ENCODE measurements at places on chromosomes 3 and 15.

DNA sequence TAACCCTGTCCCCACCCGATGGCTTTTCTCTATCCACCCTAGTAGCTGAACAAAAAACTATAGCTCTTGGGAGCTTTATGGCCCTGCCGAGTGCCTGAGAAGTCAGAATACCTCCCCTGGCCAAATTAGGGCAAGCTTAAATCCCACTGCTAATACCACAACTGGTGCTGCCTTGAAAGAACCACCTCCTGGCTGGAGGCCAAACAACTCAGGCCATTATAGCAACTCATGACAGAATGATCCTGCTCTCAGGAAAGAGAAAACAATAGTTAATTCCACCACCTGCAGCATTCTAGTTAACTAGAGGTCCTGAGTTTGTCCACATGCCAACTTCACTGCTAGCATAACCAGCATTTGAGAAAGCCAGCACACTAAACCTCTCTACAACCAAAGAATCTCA lies 123.2 kb downstream of the RTP4 start:
- no peak for DNase-seq

DNA sequence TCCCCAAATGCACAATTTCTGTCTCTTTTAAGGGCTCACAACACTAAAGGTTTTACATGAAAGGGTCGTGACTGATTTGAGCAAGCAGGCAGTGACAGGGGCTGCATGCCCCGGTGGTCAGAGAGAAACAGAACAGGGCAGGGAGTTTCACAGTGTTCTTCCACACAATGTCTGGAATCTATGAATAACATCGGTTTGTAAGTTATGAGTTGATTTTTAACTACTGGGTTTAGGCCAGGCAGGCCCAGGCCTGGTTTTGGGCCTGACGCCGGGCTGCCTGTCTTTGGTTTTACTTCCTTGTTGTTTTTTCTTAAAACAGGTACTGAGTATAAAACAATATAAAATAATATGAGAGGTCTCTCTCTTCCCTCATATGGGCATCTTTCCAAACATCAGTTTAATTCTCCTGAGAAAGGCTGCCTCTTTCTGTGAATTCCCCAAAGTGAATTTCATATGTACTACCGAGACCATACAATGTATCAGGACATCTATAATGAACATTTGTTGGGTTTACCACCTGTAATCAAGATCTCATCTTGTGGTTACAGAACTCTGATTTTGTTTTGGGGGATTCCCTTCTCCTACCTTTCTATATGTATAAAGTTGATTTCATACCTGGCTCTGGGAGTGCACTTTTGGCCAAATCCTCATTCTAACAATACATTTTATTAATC lies 74.4 kb downstream of the CD200 start:
- no peak for DNase-seq

GRCh38 chr15:91921843-91922198 lies 68.3 kb downstream of the SLCO3A1 start:
- no peak for DNase-seq

- no peak for DNase-seq
Observed at GRCh38 chr3:113064183-113064582, 73.4 kb downstream of the GTPBP8 start.

DNA sequence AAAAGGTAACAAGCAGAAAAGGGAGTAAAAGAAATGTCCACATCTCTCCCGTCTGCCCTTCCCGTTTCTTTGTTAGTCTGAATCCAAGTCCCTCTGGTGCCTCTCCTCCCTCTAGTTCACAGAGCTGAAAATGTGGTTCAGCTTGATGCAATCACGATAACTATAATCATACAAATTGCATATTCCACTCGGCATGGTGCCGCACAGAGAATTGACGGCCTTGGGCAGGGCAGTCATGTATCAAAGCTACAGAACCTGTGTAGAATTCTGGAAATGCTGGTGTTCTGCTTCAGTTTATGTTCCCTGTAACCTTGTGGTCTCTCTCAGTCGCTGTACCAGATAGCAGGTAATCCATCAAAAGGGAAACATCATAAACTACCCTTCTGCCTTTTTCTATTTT lies 562.9 kb upstream of the CBLB start:
- DNase-seq = no peak

DNA sequence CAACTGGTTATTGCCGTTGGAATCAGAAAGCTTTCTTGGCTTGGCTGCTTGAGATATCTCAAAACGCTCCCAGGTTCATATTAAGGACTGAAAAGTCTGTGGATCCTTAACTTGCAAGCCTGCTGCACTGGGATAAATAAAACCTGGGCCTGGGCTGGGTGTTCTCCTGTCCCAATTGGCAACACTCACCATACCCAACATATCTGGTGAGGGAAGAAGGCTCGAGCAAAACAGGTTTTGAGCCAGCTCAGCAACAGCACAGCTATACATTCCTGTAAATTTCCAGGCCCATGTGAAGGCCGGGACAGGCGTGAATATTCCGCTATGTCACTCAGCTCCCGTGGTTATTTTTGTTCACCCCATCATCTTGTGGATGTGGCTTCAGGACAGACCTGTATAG lies 169.0 kb upstream of the BCL6 start:
- DNase-seq = no peak

DNA sequence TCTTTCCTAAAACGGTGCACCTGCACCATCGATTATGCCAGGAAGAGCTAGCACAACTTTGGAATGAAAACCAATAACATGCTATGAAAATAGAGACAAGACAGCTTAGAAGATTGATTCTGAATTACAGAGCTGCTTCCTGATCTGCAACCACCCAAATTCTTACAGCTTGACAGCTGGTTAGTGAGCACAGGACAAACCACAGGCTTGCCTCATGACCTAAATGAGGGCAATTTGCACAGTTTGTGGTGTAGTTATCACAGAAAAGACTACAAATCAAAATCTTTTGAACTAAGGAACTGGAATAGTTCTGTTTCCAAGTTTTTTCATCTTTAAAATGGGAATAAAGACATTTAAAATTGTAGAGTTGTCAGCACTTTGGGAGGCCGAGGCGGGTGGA lies 533.5 kb downstream of the NAALADL2 start:
- no peak for DNase-seq

- DNase-seq = no peak
Observed at GRCh38 chr15:38164507-38164906, 88.1 kb upstream of the SPRED1 start.

DNA sequence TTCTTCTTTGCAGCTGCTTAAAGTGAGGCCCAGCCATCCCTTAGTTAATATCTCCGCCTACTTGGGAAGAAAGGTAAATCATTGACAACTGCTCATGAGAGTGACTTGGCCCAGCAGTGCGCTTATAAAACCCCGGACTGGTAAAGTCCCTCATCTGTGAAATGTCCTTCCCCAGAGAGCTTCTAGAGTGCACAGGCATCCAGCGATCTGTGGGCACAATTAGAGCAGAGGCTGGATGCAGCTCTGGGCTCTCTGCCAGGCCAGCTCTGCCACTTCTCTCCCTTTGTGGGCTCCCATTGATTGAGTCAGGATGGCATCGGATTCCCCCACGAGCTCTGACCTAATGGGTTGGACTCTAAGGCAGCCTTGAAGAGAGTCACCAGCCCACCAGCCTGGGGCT lies 219.0 kb upstream of the LINGO1 start:
- no peak for DNase-seq

DNA sequence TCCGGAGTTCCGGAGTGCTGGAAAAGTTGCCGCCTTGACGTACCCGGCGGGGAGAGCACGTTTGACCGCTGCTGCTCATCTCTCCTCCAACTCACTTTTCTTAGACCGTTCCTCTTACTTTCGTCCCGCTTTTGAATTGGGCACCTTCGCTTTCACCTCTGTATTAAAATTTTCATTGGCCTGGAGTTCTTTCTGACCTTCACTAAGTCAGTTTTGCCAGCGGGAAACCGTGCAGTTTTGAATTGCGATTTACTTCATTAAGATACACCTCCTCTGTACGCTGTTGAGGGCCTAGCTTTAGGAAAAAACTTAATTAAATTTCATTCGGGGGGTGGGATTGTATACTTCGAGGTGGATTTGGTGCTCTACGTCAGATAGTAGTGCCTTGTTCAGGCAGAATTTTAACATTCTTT lies 1.3 kb downstream of the GMPS start:
- no peak for DNase-seq

DNA sequence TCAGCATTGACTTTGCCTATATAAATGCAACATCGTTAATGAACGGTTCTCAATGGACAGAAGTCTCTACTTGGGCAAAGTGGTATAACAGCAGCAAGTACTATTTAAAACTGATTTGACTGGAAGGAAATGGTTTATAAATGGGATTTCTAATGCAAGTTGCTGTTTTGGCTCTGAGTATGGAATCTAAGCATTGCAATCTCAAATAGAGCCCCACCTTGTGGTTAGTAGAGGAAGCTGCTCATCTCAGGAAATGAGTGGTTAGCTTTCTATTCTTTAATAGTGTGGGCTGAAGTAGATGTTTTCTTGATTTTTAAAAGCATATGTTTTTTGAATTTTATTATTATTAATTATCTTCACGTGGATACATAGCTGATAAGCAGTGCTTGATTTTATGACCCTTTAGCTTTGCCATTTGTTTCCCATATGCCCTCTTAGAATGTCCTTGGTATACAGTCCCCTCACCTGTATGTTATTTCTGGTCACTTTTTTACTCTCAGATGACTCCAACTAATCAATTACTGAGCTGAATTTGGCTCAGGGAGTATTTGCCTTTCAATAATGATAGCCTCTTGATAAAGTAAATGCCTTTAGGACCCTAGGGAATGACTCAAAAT lies 67.1 kb downstream of the OXSM start:
- DNase-seq = no peak

GRCh38 chr3:108416111-108416869 lies 94.1 kb downstream of the MYH15 start:
- no peak for DNase-seq

- no peak for DNase-seq
Observed at GRCh38 chr15:99454941-99455788, 110.6 kb upstream of the MEF2A start.

DNA sequence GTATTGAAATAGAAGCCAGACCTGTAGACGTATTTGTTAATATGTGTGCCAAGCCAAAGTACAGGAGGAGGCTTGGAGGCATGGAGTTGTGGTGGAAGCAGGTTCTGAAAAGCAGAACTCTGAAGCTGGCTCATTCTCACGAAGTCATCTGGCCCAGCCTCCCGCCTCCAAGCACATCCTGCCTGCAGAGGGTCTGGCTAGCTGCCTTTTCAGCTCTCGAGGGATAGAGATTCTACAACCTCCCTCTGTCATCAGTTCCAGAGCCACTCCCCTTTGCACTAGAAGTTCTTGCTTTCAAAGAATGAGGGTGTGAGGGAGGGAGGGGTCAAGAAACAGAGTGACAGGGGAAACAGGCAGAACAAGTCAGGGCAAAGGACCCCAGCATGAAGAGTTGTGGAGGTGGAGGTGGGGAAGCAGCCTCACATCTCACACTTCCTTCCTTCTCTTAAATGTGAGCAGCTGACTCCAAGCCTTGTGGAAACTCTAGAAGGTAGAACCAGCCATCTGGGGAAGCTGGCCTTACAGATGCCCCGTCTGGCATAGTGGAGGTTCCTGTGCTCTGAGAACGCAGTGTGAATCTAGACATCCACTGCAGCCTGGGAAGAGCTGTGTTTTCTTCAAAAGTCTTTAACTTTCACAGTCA lies 95.3 kb downstream of the SLC49A4 start:
- no peak for DNase-seq

DNA sequence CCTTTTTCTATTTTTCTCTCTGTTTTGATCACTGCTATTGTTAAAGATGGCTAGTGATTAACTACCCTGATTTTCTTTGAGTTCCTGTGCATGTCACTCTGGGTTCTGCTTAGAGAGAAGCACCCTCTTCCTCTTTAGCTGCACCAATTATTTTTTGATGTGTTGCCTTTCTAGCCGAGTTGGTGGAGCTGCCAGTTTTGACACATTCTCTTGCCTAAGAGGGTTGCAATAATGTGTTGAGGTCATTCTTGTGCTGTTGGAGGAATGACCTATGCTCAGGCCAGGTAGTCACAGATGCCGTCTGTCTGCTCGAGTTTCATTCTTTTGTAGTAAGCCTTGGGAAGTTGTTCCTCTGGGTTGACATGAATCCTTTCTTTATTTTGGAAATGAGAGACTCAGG lies 84.6 kb upstream of the DPH6 start:
- no peak for DNase-seq

DNA sequence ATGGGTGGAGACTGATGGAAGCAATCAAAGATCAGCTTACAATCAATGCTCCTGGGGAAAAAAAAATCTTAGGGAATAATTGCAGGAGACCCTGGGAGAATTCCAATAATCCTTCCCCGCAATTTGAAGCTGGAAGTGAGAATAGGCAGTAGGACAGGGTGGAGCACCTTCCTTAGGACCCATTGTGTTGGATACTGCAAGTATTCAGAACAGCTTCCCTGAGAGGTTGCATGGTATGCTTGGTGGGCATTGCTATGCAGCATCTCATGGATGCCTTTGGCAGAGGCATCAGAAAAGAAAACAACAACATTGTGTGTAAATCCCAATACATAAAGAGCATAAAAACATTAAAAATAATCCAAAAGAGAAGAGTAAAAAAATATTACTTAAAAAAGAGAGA lies 24.6 kb upstream of the DUT start:
- no peak for DNase-seq

DNA sequence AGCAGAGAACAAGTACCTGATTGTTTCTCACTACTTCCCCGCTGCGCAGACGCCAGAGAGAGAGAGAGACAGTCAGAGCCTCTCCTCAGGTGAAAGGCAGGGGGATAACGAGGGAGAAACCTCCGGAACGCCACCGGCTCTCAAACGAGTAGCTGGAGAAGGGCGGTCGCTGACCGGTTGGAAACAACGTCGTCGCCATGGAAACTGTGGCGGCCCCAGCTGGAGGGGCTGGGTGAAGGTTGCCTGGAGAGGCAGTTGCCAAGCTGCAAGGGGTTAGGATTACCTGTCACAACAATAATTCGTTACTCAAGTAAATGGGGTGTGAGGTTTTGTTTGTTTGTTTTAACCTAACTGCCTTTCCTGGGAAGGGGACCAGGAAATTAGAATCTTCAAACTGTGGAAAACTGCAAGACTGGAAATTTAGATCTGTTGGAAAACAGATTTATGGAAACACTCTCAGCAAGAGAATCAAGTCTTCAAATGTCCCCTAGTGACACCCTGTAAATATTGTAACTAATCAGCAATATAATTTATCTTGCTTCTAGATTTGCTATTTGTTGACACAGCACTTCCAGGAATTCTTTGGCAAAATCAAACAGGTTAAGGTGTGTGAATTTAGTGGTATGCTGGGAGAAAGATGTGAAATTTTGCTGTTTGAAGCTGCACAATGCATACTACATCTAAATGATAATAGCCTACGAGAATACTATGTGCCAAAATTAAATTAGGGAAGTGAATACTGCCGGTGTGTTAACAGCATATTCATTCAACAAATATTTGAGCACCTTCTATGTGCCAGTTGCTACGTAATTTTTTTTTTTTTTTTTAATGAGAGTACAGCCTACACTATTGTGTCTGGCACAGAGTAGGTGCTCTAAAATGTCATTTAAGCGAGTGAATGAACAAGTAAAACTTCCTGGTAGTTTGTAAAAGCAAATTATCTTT lies at the start of gene DNAH12:
Gene DNAH12, minus strand, starts transcription at position 164 of the 945 bp plus-strand sequence. CDS start 1,474 bp downstream, outside the sequence.
- no peak for DNase-seq

- no peak for DNase-seq
Observed at GRCh38 chr3:47617086-47618010, 38.7 kb upstream of the CSPG5 start.

- no peak for DNase-seq
Observed at GRCh38 chr3:69921651-69922050, 77.9 kb upstream of the SAMMSON start.
